RWPE2 (cell line): ENCODE measurements at places on chromosomes 7 and 10.

DNA sequence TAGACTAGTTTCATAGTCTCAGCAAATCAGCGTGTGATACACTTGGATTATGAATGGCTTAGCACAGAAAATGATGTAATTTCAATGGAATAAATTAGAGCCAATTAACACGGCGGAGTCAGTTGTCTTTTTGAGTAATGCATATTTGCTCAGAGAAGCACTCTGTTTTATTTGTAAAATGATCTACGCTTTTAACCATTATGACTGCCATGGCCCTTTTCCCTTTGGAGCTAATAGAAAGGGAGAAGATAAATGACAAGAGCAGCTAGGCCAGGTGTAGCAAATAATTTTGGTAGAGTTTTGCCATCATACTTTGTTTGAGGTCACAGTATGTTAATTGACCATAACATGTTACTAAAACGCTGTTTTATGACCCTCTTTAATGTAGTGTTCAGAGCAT is 86.8 kb downstream of the GPR158 start:
- no peak for DNase-seq

DNA sequence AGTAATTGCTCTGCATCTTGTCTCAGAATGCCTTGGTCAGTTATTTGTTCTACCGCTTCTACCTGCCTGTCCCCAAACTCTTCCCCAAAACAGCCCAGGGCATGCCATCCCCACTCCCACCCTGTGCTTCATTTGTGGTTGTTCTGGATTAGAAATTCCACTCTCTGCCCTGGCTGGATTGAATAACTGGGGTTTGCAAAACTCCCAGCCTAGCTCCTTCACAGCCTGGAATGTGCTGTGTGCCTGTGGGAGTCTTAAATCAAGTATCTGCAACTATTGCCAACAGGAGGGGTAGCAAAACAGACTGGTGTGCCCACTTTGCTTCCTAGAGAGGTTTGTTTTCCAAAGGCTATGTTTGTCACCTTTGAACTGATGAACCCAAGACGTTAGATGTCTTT is 24.2 kb downstream of the TSPAN15 start:
- DNase-seq: no peak

GRCh38 chr10:17912754-17913153 is 39.0 kb upstream of the SLC39A12 start:
- DNase-seq: no peak

DNA sequence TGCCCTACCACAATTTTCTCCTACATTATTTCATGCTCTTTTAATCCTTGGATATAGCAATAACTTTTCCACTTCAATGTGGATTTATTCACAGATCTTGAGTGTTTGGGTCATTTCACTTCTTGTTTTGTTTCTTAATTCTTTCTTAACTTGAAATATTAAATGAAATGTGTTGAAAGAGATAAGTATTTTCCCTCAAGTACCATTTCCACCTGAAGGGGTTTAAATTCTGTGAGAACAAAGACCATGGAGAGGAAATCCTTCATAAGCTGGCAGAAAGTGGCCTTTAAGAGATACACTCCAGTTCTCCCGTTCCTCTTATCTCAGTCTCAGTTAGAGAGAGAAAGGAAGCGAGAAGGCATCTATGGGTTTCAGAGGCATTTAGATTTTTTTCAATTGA is 14.1 kb upstream of the DLD start:
- DNase-seq: no peak

- DNase-seq: no peak
Observed at GRCh38 chr7:134552105-134552504, 3.2 kb downstream of the AKR1B15 start.

- DNase-seq: peak; percentile 15
Observed at GRCh38 chr10:132383101-132383500, 13.9 kb upstream of the PWWP2B start.

DNA sequence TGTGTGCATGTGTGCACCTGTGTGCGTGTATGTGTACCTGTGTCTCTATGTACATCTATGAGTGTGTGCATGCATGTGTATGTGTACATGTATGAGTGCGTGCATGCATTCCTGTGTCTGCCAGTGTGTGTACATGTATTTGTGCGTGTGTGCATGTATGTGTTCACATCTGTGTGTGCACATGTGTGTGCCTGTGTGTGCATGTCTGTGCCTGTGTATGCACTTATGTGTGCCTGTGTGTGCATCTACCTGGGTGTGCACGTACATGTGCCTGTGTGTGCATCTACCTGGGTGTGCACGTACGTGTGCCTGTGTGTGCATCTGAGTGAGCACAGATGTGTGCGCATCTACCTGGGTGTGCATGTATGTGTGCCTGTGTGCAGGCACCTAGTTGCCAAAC is 102.2 kb upstream of the DIP2C start:
- no peak for DNase-seq
